Activated CD4-positive, alpha-beta T cell treated with anti-CD3 and anti-CD28 coated beads, Interleukin-2, amount 50 U/mL, for 48 hours (primary cell): ENCODE measurements at places on chromosomes 16 and 17.

GRCh38 chr17:7173687-7174602 lies 5.2 kb downstream of the ASGR1 start:
- DNase-seq, result peak; percentile 69

GRCh38 chr16:22948603-22949368 lies 134.8 kb downstream of the HS3ST2 start:
- peak; percentile 70 for DNase-seq

DNA sequence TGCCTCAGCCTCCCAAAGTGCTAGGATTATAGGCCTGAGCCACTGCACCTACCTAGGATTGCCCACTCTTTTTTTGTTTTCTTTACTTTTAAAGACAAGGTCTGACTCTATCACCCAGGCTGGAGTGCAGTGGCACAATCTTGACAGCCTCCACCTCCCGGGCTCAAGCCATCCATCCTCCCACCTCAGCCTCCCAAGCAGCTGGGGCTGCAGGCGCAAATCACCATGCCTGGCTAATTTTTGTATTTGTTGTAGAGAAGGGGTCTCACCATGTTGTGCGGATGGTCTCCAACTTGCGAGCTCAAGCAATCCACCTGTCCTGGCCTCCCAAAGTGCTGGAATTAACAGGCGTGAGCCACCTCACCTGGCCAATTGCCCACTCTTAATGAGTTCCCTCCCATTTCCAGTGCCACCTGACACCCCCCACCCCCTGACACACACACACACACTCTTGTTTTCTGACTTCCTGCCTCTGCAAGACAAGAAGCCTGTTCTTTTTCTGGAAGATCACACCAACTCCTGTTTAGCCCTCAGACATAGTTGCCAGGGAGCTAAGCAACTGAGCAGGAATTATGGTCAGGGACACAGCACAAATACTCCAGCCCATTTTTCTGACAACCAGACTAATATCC lies 2.6 kb downstream of the OVCA2 start:
- DNase-seq, result no peak

DNA sequence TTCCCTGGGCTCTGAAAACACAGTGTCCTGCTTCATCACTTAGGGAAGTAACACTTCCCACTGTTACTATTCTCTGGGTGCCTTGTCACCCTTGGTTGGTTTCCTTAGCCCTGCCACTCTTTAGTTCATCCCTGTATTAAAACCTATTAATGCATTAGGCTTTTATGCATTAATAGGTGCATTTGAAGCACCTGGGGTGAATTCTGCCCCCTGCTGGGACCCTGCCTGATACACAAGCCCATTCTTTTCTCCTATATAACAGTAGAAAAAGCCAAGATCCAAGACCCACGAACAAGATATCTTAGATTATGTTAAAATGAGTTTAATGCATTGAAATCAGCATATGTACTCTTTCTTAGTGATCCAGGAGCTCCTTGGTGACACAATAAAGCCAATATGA lies 235.7 kb downstream of the PMP22 start:
- DNase-seq, result no peak

DNA sequence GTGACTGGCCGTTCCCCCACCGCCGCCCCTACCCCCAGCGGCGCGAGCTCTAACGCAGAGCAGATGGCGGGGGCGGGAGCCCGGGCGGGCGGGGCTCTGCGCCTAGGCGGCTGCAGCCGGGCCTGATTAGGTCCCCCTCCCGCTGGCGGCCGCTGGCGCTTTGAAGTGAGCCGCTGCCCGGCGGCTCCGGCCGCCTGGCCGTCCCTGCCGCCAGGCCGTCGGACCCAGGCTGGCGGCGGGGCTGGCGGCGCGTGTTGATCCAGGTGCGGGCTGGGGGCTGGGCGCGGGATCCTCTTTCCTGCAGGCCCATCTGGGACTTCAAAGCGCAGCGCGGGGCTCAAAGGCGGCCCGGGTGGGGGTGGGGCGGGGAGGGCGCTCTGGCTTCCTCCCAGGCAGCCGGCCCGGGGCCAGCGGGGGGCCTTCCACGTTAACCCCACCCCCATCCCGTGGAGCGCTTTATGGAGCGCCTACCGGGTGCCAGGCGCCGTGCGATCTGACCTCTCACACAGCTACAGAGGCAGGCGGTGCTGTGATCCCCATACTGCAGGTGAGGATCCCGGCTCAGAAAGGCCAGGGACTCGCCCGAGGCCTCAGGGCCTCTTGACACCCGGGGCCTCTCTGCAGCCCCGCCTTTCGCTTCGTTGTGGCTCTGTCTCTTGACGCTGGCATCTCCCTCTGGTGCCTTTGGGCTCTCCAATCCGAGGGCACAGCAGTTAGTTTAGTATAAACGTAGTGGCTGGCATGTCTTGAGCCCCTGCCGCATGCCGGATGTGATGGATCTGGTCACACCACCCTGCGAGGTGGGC lies 80.0 kb upstream of the NKD1 start:
- no peak for DNase-seq
